ENCODE measurements at places on chromosomes 3 and 15.
A peak's percentile ranks its signal among the peaks of the same experiment; 100 is the strongest.

DNA sequence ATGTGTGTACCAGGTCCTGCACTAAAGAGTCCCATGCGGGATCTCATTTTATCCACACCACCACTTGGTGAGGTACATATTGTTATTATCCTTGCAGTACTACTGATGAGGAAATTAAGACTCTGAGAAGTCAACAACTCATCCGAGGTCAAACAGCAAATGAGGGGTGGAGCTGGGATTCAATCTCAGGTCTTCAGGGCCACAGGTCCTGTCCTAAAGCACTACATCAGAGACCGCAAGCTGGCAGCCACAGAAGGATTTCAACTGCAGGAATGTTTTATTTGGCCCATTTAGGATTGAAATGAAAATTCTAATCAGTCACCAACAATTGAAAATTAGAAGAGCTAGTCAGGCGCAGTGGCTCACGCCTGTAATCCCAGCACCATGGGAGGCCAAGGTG, 131.4 kb downstream of the ADAMTS17 start:
- no peak for DNase-seq

DNA sequence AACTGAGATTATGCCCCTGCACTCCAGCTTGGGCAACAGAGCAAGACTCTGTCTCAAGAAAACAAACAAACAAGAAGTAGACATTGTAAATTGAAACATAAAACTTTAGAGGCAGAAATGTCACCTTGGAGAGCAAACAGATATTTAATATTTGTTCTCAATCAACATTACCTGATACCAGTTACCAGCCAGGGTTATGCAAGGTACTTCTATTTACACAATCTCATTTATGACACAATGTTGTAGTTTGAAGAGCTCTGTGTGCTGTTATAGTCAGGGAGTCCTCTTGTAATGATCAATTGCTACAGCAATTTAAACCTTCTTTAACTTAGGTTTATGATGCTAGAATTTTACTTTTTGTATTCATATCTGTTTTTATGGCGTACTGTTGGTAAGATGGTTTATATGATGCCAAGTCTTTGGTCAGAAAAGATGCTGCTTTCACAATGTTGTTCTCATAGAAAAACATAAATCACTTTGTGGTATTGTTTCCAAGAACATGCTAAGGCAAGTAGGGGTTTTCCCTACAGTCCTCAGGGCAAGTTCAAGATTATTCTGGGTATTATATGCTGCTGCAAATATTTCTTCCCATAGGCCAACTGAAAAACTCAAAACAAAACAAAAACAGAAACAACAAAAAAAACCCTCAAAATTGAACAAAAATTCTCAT, 173.5 kb downstream of the TNIK start:
- no peak for DNase-seq

DNA sequence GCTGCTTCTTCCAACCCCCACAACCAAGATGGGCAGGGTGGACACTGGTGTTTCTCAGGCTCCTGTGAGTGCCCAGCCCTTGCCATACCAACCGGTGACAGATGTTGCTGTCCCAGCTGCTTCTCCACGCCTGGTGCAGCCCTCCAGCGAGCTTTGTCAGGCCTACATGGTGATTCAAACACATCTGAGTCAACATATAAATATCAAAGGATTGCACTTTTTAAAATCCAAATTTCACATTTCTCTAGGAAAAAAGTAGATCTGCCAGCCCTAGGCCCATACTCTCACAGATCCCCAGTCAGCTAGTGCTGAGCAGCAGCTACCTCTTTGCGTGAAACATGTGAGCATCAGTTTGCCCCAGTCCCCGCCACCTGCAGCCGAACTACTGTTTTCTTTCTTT, 52.7 kb downstream of the RPN1 start:
- no peak for DNase-seq

DNA sequence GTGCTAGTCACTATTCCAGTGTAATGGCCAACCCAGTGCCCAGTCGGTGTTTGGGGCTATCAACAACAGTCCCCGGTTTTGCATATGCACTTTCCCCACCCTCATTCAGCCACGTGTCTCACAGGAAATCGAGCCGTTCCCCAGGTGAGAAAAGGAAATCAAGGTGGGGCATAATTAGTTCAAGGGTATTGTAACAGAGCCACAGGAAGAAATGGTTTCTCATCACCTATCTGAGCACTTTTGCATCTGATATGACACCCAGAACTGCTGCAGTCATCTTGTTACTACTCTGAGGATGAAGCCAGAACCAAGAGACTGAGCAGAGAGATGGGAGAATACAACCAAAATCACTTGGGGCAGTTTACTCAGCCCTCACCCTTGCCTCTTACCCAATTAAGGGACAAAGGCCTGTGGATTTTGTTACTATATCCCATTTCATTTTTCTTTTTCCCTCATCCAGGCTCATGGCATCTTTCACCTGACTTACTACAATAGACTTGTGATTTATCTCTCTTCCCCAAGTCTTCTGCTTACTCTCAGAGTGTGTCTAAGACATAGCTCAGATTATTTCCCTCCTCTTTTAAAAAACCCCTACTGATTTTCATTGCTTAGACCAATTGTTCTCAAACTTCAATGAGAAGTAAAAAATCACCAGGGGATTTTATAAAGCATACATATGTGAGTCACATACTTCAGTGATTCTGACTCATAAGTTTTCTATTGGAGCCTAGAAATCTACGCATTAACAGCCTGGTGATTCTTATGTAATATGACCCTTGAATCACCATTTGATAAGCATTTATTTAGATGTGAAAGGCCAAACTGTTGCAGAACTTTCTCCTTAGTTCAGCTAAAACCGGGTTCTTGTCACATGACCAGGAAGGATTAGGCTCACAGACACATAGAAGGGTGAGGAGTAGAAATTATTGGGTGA, 40.5 kb downstream of the TRAT1 start:
- peak; percentile 63 for DNase-seq

DNA sequence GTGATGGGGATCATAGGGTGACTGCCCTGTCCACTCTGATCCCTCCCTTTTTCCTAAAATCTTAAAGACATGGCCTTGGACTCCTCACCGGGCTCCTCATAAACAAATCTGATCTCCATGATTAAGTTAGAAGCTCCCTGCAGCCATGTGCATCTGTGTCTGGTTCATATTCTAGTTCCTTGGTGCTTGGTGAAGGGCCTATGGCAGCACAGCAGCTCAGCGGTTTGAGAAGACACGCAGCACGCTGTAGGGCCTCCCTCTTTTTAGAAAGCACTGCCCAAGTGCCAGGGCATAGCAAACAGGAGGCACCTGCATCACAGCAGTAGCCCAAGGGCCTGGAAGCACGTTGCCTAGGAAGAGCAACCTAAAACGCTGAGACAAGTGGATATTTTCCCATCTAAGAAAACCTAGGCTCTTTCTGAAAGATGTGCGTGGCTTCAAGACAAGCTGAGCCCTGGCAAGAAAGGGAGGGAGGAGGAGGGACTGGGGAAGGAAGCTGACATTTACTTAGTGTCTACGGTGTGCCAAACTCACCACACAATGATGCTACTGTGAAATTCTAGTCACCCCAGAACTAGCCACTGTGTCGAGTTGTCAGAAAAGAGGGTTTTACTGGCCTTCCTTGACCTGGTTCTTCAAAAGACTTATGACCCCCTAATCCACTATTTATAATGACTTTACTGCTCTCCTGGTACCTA, 14.9 kb upstream of the ULK3 start:
- DNase-seq = no peak

DNA sequence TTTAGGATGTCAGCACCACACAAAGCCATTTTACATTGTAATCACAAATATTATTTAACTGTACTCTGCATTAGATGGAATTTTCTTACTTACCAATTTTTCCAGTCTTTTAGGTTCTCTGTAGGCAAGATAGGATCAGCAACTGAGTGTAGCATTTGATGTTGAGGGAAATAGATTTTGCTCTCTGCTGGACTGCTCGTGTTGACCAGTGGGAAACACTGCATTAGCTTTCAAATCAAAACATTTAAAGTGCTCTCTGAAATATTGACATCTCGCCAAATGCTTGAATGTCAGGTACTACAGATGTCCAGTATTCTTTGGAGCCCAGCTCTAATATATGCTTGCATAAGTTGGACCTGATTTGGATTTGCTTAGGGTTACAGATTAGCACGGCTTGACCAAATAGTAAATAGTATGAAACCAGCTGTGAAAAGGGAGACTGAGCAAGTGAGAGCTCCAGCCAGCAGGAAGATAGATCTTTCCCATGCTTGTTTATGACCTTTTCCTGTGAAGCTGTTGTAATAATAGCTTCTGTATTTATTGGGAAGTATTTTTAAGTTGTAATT, 29.5 kb downstream of the P2RY14 start:
- DNase-seq = no peak

GRCh38 chr15:83378921-83379578, 68.1 kb upstream of the SH3GL3 start:
- no peak for DNase-seq

- DNase-seq = no peak
Observed at GRCh38 chr3:18812316-18812715, 336.0 kb upstream of the KCNH8 start.

- no peak for DNase-seq
Observed at GRCh38 chr3:54891540-54891897, 36.3 kb downstream of the LRTM1 start.

DNA sequence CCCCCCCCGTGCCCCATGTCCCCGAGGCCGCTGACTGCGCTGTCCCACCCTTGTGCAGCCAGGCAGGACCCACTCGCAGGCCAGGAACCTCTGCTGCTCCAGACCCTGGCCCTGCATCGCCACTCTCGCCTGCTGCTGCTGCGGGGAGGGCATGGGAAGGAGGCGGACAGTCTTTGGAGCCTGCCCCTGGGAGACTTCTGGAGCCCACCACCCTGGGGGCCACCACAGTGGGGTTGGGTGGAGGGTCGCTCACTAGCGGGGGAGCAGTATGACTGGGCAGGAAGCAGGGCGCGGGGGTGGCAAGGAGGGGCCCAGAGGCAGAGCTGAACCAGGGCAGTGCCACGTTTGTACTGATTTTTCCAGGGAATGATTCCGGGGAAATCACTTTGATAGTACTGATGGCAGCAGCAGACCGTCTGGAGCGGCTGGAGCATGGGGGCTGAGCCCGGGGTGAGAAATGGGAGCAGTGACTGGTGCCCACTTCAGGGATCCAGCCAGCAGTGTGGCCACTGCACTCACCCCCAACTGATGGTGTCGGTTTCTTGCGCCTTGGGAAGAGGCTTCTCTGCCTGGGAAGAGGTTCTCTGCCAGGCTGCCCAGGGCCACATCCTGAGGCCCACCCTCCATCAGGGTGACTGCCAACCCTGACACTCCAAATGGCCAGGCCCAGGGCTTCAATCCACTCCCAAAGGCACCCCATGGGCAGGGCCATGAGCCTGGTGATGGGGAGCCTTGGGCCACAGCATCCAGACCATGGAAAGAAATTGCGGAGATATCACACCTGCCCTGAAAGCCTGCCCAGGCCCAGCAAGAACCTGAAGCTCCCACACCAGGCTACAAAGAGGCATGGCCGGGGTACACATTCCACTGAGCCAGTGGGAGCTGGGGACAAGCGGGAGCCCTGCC, 53.7 kb downstream of the LSAMP start:
- no peak for DNase-seq

DNA sequence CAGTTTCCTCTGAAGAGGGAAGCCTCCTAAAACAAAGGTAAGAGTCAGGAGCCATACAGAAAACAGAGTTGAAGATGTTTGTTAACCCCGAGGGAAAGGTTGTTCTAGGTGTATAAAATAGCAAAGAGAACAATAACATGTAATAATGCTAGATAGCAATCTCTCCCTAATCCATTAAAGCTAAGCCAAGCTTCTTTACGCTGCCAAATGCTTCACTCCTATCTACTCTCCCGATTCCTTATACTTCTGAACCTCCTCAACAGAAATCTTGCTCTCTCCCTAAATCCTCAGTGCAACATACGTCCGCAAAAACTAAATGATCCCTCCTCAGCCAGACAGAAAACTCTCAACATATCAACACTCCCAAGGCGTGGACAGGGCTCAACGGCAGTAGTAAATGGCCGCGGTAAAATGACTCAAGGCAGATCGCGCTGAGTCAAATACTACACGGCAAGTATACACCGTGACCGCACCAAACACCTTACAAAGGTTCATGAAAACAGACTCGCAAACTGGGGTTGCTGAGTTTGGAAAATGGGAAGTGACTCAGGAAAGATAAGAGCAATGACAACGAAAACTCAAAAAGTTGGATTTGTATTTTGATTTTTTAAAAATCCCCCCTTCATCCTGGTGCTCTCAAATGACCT, 682 bp downstream of the CLDND1 start:
- DNase-seq = peak; percentile 76

- no peak for DNase-seq
Observed at GRCh38 chr15:71686221-71687050, 123.9 kb upstream of the NR2E3 start.

GRCh38 chr3:73389117-73389813, 235.5 kb downstream of the PDZRN3 start:
- no peak for DNase-seq

GRCh38 chr3:36558961-36559360, 178.7 kb downstream of the STAC start:
- no peak for DNase-seq

DNA sequence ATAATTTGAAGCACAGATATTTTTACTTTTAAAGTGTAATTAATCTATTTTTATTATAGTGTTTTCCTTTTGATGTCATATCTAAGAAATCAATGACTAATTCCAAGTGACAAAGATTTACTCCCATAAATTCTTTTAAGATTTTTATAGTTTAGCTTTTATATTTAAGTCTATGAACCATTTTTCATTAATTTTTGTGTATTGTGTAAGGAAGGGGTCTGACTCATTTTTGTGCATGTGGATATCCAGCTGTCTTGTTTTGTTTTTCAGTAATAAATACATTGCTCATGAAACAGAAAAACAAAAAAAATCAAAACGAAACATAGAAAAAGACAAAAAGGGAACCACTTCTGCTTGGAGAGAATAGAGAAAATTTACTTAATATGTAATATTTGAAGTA, 145.1 kb downstream of the EPHA6 start:
- DNase-seq = no peak

DNA sequence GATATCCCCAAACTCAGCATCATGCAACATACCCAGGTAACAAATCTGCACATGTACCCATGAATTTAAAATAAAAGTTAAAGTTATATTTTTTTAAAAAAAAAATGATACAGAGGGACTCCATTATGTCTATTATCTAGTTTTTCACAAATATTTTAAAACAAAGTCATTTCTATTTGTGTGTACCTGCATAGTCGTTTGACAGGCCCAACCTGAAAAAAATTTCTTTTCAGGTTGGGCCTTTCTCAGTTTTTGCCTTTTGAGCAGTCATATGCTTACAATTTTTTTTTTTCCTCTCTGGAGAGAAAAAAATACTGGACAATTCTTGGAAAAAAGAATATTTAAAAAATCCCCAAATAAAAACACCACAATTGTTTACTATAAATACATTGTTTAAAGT, 459.5 kb downstream of the FOXP1 start:
- no peak for DNase-seq

GRCh38 chr15:87123676-87124382, 1044.2 kb downstream of the AGBL1 start:
- no peak for DNase-seq

- DNase-seq = no peak
Observed at GRCh38 chr15:69074001-69074842, 59.7 kb downstream of the NOX5 start.

DNA sequence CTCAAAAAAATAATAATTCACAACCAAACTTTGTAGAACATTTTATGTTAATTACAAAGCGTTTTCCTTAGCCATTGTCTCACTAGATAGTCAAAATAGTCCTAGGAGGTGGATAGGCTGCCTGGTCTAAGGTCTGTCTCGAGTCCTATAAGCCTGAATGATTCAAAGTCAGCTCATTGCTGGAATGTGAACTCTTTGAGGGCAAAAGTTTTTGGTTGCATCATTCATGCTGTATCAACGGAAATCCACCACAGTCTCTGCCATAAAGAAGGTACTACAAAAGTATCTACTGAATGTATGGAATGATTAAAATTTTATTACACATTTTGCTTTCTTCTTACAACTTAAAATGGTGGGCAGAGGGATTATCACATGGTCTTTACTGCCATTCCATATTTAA, 387.3 kb upstream of the RARB start:
- no peak for DNase-seq
